AG08395 (cell line): ENCODE measurements at places on chromosomes 11 and 22.

DNA sequence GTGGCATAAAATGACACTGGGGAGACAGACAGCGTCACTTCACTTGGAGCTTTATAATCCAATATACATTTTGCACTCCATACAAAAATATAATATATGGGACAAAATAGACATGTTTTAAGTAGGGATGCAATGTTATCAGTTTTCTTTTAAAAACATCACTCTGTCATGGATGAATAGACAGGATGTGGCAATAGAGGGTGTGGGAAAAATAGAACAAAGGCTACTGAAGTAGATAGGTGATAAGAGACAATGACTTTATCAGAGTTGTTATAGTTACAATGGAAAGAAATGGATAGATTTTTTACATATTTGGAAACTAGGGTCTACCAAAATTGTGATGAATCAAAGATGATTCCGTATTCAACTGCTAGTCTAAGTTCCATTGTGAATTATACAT, 13.1 kb upstream of the NOX4 start:
- no peak for DNase-seq

- DNase-seq: no peak
Observed at GRCh38 chr11:108975641-108976071, 310.8 kb downstream of the DDX10 start.

DNA sequence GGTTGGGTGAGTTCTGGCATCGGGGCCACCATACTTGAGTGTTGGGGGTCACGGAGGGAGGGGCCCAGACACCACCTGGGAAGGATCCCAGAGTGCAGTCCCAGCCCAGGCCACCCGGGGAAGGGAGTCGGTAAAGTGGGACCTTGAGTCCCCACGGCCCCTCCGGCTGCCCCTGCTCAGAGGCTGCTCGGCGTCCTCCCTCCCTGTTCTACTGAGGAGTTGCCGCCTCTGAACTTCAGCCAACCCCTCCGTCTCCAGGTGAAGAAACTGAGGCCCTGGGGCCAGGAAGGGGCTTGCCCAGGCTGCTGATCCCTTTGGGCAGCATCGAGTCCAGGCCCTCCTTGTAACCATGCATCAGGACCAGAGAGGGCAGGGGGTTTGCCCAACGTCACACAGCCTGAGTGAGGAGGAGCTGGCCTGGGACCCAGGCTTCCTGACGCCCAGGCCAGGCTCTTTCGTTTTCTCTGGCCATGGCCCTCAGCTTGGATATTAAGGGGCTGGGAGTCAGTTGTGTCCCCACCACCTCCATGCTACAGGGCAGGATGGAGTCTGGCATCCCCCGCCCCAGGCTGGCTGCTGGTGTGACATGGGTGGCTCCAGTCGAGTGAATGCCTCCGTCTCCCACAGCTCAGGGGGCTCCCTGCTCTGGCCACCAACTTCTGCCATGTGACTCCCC, 1.3 kb downstream of the PARVG start:
- DNase-seq: no peak

DNA sequence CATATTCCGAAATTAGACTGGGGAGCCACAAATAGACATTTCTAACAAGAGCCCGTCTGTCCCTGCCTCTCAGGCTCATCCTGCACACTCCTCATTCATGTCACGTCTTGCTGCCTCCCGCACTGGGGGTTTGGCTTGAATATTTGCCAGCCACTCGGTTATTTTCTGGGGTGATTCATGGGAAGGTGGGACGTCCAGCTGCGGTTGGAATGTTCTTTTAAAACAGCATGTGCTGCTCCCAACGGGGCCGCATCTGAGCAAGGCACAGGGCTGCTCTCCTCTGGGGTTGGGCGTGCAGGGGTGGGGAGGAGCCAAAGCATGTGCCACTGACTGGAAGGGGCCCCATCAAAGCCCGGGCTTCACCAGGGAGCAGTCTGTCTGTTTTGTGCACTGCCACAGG, 25.9 kb upstream of the SLC5A4 start:
- DNase-seq: peak; percentile 3

DNA sequence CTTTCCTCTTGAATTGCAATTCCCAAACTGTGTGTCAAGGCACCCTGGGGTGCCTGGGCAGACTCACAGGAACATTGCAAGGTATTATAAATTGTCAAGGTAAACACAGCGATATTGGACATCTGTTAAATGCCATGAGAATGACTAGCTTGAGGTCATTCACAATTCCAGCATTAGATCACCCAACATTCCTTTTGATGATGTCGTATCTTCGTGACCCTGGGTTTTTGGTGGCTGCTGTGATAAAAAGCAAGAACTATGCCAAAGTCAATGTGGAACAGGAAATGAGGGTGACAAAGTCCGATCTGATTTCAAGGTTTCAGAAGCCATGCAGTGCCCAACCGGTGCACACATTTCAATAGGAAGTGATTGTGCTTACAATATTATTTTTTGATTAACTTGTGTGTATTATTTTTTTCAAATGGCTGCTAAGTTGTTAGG, 458.4 kb downstream of the MIAT start:
- peak; percentile 72 for DNase-seq

DNA sequence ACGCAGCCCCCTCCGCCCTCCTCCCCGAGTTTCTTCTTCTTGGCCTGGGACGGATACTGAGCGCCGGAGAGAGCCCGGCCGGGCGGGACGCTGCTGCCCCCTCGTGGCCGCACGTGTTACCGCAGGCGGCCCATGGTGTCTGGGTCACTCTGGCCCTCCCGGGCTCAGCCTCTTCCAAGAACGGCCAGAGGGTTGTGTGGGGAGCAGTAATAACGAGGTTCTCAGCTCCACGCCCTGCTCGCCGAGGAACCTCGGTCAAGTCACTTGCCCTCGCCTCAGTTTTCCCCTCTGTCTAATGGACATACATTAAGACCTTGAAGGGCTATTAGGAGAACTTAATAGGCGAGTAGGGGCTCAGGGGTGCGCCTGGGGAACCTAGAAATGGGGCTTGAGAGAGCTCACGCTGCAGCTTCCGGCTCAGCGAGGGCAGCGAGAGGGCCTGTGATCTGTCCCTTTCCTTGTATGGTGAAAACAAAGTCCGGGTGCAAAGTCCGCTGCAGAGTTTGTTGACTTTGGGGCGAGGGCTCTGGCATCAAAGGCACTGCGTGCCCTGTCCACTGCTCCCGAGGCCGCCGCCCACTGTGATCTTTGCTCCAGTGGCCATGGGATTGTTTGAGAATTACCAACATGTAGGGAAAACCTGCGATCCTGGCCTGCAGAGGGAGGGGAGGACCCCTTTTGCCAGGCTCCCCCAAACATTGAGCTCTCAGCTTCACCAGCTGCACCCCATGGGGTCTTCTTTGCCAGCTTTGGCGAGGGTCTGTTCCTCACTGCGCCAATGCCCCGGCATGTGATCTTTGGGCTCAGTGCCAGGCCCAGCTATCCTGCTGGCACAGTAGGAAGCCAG, 14.4 kb upstream of the LRP5 start:
- peak; percentile 87 for DNase-seq

GRCh38 chr11:60741421-60741820, 15.2 kb upstream of the MS4A15 start:
- no peak for DNase-seq

DNA sequence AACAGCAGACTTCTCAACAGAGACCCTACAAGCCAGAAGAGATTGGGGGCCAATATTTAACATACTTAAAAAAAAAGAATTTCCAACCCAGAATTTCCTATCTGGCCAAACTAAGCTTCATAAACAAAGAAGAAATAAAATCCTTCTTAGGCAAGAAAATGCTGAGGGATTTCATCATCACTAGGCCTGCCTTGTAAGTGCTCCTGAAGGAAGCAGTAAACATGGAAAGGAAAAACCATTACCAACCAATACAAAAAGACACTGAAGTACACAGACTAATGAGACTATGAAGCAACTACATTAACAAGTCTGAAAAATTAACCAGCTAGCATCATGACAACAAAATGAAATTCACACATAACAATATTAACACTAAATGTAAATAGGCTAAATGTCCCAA, 947.9 kb upstream of the CHORDC1 start:
- DNase-seq: no peak

GRCh38 chr11:67489203-67489884, 6.5 kb downstream of the AIP start:
- DNase-seq: no peak

GRCh38 chr22:28963362-28963761, 80.0 kb downstream of the ZNRF3 start:
- no peak for DNase-seq

- no peak for DNase-seq
Observed at GRCh38 chr11:73267906-73268540, 4.1 kb upstream of the P2RY6 start.

DNA sequence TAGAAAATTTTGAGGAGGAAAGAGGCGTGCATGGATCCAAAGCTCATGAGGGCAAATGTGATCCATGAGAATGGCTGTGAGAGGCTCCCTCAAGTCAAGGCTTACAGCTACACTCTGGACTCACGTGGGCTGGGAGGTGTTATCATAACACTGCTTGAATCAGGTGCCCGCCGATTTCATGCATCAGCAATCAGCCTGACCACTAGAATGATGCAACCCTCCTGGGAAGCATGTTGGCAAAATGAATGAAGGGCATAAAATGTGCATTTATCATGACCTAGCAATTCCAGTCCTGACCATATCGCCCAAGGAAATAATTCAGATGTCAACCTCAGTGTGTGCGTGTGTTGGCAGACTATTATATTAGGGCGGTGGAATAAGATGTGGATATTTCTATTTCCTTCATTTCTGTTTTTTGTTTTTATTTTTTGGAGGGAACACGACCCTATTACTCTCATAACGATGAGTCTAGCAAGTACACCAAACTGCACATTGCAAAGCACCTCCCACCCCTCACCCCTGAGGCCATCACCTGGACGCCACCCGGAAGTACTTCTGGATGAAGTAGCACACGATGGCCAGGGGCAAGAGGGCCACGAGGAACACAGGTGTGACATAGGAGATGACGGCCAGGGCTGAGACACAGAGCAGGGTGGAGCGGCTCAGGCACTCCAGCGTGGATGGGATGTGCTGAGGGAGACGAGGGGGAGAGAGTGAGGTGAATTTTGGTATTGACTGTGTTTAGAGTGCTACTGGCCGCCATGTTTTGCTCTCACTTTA, 15.7 kb upstream of the KCNJ11 start:
- no peak for DNase-seq
